ENCODE measurements at places on chromosomes 6 and 20.

DNA sequence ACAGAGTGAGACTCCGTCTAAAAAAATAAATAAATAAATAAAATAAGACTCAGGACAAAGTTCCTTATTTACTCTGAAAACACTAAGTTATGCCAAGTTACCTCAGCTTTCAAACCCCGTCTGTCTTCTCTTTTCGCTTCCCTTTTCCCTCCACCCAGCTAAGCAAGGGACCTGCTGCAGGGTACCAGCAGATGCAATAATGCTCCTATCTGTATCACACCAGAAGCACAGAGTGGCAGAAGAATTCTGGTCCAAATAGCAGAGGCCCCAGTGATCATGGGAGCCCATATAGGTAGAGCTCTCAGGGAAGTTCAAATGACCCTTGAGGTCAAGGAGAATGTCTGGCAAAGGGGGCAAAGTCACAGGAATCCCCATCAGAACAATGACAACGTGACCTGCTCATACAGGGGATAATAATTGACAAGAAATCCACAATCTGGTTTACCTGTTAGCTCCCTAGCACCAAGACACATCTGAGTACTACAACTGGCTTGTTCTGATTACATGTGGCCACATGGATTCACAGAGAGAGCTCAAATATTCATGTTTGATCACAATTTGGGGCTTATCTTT lies 8.7 kb downstream of the GCM1 start:
- DNase-seq = no peak

GRCh38 chr20:33843854-33844253 lies 32.7 kb downstream of the CHMP4B start:
- DNase-seq = no peak

DNA sequence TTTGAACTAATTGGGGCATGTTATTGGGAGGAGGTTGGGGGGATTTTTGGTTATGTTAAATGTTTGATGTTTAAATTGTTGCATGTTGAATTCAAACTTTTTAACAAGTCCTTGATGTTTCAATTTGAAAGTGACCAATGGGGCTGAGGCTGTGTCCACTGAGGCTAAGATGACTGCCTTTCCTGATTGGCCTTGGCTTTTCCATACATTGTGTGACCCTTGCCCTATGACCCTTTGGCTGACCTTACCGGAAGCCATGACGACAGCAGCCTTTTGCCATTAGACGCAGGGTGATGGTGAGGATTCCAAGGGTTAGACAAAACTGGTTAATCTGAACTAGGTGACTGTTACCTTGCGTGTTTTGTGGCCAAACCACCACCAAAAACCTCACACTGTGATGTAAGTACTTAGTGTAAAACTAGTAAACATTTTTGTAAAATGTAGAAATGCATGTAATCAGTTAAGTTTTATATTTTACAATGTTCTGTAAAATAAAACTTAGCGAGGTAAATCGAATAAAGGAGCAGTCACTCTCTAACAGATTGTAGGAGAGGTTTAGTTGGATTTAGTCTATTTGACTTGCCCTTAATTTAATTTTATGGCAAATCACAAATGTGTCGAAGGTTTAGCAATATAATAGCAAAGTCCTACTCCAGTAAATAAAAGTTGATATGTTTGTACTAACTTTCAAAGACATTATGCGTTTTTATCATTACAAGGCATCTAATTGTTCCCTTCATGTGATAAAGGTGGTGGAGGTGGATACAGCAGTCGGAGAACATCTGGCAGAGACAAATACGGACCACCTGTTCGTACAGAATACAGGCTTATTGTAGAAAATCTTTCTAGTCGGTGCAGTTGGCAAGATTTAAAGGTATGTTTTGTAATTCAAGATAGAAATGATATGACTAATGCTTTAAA lies 1.6 kb downstream of the SRSF6 start:
- DNase-seq = peak; percentile 45

GRCh38 chr6:26271668-26272024 lies 93.4 kb upstream of the BTN3A2 start:
- no peak for DNase-seq

GRCh38 chr6:162728197-162728596 lies 423 bp downstream of the PACRG start:
- no peak for DNase-seq

DNA sequence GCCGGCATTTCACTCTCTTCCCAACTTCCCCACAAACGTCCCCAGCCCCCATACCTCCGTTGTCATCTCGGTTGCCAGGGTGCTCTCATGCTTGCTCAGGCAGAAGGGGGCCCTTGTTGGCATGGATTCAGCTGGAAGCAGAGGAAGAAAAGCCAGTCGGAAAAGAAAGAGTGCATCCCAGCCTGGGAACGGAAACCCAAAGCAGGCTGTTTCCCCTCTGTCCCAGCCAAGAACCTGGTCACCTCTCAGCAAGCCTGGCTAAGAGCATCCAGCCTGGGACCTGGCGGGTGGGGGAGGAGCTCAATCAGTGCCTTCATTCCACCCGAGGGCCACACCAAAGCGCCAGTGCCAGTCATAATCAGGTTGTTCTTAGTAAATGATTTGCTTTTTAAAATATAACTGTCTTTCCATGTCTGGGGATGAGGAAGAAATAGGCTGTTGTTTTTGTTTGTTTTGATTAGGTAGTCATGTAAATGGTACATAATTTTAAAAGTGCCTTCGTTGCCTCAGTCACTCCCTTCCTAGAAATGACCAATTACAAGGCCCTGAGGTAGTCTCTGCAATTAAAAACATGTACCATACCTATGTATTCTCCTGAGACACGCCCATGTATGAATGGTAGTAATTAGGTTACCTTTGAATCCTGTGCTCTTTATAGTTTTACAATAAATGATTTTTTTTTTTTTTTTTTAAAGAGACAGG lies 21.1 kb downstream of the CHMP4B start:
- DNase-seq = no peak

DNA sequence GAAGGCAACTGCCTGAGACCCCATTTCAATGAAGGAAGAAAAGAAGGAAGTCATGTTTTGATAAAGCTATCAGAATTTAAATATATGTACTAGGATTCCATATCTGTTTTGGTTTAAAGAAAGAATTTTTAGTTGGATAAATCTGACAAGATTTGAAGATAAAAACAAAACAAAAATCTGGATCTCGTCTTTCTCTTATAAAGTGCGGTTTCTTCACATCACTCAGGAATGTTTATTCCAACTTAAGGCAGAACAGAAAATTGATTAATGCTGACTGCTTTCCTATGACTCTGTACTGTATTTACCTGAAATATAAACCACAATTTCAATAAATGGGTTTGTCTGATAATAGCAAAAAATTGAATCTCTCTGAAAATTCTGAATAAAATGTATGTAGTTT lies 439.7 kb downstream of the RFPL4B start:
- no peak for DNase-seq

DNA sequence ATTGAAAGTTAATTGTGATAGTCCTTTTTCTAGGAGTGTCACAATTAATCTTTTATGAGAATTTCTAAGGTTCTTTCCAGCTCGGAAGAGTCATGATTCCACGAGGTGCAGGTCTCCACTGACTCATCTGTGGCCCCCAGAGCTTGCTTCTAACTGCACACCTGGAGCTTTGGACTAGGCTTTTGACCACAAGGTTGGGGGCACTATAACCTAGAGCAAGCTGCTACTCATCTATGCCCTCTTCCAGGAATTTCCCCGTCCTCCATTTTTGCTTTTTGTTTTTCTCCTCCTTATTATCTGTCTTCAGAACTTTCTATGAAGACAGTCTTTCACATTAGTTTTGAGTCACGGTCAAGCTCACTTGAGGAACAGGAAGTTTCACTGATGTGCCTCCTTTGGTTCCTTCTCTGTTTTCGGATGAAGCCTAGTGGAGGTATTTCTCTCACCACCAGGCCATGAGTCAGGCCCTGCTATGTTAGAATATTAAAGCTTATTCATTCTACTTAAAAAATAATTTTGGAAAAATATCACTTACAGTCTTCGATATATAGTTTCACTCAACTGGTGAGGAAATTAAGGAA lies 119.2 kb upstream of the INSM1 start:
- no peak for DNase-seq

DNA sequence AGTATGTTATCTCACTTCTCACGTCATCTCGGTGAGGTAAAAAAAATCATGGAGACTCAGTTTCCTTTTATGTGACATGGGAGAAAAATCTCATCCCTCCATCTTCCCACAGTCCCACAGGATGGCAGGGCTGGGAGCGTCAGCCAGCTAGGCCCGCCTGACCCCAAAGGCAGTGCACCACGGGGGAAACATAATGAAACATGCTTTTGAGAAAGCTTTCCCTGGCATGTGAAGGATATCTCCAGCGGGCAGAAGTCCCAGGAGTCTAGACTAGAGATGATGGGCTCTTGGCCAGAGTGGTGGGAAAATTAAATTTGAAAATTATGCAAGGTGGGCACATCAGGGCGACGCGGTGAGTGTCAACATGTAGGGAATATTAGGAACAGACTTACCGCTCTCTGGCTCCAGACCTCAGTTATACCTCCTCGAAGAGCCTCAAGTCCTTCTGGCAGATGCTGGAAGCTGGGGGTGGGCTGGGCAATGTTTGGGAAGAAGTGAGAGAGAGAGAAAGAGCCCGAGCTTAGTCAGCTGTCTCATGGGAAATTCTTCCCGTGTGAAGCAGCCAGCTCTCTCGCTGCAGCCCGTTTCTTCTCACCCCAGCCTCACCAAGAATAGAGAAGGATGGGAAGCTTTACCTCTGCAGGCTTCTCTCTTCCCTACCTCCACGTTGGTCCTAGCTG lies 52.3 kb downstream of the MOCS1 start:
- no peak for DNase-seq

DNA sequence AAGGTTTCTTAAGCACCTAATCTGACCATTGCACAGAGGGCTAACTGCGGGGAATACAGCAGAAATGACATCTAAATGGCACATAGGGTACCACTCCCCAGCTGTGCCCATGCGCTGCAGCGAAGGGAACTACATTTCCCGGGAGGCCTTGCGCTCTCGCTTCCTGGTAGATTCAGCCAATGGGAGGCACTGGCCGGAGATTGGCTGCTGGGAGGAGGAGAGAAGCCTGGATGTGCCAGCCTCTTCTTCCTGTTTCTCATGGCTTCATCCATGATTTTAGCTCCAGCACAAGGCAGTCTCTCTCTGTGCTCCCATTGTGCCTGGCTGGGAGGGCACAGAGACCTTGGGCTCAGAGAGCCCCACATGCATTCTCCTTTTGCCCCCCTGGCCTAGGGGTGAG lies 101.7 kb upstream of the FOXA2 start:
- DNase-seq = peak; percentile 83

DNA sequence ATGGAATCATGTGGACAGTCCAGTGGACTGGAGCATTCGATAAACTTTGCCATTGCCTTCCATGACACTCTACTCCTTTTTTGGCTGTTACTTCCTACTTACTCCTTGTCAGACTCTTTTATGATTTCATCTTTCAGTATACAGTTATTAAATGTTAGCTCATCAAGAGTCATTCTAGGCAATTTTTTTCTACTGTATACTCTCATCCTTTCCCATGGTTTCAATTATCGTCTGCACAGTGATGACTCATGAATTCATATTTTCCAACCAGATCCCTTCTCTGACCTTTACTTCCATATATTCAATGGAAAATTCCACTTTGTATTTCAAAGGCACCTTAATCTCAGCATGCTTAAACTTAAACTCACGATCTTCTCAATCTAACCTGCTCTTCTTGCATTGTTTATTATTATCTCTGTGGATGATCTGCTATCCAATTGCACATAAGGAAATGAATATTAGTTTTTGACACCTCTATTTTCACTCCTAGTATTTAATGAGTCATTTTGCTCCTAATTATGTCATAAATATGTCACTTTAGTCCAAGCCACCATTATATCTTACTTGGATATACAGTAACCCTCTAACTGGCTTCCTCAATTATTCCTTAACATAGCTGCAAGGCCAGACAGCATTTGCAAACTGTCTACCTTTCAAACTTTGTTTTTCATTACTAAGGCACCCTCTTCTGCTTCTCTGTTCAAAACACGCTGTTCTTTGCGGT lies 427.5 kb downstream of the PHF3 start:
- no peak for DNase-seq

GRCh38 chr20:21739682-21740081 lies 34.2 kb downstream of the PAX1 start:
- DNase-seq = no peak

- no peak for DNase-seq
Measured at GRCh38 chr20:57783196-57783595, 73.4 kb upstream of the PMEPA1 start.

DNA sequence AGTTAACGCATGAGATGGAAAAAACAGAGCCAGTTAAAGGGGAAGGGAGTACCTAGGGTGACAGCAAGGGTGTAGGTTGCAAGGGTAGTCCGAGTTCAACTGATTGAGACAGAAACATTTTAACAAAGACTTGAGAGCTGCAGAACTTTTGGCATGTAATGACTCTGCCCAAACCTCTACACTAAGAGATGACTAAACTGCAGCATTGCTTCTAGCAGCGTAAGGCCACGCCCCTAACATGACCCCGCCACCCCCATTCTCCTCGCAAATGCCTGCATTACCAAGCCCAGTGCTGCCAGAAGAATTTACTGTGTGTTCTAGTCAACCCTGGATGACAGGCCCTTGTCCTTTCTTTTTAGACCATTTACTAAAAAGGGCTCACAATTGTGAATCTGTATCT lies 6.3 kb upstream of the HINT3 start:
- DNase-seq = no peak

- no peak for DNase-seq
Measured at GRCh38 chr20:44018942-44019637, 104.4 kb downstream of the TOX2 start.

DNA sequence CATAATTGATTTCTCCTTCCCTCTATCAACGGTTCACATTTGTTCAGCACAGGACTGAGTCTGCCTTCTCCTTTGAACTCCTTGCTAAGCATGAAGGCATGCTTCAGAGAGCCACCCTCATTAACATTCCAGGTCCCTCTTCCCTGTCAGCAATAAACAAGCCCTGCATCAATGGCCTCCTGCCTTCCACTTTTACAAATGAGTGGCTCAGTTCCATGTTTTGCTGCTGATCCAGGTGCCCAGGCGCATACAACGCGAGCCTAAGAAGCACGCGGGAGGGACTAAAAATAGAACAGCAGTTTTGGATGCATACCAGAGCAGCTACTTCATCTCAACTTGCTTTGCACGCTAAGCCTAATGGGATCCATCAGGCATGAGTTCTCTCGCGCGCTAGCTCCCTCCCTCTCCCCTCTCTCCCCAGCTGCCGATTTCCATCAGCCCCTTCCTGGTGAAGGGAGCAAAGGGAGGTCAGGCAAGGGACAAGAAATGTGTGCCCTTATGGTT lies 53.4 kb downstream of the TRAF3IP2 start:
- no peak for DNase-seq
